SK-N-SH (cell line): ENCODE measurements at places on chromosomes 3 and 15. TPM values are rescaled to one million over a fixed set of nuclear protein-coding genes. Genes with fewer than 3 reads are reported as not detected.

DNA sequence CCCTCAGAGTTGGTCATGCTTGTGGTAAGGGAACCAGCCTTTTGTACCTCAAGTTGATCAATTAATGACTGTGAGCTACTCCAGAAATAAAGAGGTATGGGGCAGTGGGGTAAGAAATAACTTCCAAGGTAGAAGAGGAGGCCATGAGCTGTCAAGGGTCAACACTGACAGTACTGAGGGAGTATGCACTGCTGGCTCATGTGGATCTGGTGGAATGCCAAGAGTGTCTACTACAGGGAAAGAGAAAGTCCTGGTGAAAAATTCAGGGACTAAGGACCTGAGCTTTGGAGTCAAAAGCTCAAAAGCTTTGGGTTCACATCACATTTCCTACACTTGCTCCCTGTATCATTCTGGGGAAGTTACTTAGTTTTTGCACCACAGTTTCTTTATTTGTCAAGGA lies 154.9 kb downstream of the SEMA6D start:
- no peak for DNase-seq

DNA sequence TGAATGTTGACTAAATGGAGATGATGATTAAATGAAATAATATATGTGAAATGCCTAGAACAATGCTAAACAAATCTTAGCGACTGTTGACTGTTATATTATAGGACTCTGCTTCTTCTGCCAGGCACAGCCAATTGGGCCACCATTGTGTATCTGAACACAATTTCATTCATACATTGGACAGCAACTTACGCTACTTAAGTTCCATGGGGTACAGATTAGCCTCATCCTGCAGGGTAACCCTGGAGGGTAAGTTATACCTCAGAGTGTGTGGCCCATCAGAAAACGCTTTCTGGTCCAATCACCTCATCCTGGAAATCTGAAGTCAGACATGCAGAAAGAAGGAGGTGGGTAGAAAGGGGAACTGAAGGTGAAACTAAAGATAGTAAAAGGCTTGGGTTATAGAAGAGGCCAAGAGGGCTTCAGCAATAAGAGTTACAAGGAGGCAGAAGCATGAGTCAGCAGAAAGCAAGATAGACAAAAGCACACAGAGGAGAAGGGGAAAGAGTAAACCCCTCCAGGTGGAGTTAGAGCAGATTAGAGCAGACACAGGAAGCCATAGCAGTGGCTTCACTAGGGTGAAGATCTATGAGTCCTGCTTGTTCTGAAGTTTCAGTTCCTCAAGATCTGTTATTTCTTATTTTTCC lies 119.3 kb upstream of the SLC24A5 start:
- no peak for DNase-seq

DNA sequence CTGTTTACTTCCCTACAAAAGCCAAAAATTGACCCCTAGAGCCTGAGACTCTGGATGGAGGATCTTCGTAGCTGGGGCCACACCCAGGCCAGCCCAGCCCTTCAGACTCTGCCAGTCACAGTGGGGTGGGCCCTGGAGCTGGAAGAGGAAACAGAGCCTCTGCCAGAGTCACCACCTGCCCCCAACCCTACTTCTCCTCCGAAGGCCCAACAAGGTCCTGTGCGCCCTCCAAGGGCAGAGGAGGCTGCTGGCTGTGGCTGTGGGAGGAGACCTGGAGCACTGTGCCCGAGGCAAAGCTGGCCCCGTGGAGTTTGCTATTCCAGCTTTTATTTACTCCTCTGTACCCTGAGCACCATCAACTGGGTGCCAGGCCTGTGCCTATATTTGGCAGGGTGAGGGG lies 19.0 kb downstream of the CISH start:
- no peak for DNase-seq

GRCh38 chr3:139234491-139234890 lies 109.3 kb upstream of the MRPS22 start:
- no peak for DNase-seq

DNA sequence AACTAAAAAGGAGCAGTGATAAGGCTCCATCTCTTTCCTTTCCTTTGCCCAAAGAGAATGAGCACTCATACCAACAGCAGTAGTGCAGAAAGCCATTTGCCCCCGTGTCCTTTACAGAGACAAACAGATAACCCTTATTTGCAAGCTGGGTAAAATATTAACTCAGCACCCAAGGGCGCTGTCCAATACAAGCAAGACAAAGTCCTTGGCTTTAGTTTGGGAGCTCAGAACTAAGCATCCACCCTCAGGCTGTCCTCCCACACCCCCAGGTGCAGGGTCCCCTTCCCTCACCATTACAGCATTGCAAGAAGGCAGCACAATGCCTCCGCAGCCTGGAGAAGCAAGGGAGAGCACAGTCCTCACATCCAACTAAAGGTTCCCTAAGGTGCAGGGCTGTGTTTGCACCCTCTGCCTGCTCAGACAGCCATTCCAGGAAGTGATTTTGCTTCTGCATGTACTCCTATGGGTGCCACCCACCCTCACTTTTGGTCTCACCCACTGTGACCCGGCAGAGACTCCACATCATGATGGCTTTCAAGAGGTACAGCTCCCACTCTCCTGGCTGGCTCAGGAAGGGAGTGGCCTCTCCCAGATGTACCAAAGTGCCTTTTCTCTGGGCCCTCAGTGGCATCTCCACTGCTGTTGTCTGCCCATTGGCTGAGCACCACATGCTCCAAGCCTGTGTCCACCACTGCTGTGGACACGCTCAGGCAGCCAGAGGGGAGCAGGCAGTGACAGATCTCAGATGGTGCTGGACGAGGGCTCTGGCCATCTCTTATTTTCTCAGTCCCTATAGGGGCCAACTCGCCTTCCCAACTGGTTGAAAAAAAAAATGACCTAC lies 34.1 kb upstream of the HES1 start:
- no peak for DNase-seq

- DNase-seq: no peak
Observed at GRCh38 chr3:4149296-4149695, 153.9 kb upstream of the SETMAR start.

GRCh38 chr3:101384426-101384825 lies 64.1 kb upstream of the IMPG2 start:
- no peak for DNase-seq

DNA sequence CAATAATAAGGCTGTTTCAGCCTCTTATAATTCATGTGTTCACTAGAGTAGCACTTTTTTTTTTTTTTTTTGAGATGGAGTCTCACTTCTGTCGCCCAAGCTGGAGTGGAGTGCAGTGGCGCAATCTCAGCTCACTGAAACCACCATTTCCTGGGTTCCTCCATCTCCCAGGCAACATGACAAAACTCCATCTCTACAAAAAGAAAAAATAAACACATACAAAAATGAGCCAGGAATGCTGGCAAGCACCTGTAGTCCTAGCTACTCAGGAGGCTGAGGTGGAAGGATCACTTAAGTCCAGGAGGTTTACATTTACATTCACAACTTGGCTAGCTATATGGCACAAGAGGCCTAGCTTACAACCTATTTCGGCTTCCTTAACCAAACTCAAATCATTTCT lies 6.8 kb downstream of the USP4 start:
- no peak for DNase-seq

DNA sequence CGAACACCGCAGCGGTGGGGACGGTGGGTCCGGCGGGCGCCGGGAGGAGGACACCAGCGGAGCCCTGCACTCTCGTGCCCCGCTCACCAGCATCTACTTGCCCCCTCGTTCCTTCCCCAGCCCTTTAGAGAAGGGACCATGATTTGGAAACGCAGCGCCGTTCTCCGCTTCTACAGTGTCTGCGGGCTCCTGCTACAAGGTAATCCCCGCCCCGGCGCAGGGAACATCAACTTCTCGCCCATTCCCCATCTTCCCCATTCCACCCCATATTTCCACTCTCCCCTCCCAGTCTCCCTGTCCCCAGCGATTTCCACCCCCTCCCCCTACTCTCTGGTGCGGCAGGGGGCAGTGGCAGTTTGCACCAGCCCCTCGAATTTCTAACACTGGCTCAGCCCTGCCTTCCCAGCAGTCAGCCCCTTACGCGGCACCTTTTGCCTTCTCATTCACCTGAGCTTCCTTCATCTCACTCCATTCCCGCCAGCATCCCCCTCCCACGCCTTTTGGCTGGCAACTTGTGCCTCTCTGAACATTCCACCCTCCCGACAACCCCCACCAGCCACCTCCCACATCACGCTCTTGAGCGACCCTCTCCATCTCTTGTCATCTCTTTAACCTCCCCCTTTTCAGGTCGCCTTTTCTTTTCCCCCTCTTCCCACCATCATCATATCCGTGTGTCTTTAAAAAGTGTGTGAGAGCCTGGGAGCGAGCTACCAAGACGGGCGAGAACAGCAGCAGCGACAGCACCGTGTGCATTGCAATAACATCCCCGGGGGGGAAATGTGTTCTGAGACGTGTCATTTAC lies 882 bp downstream of the CADM2 start:
- DNase-seq: peak; percentile 71

GRCh38 chr3:194277104-194277785 lies 73.9 kb downstream of the CPN2 start:
- DNase-seq: peak; percentile 46

DNA sequence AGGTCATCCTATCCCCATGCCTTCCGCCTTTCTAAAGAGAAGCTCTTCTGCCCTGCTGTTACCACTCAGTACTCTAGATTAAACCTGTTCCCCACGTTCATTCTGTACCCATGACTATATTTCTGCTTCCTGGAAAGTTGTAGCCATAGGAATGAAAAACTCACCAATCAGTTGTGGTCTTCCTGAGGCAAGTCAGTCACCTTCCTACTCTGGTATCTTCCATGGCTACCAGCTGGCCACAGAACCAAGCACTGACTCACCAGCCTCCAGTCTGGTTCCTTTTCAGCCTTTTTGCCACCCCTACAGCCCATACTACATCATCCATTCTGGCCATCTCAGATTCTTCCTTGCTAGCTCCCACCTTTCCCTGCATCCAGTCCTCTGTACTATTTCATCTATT lies 46.4 kb downstream of the TMEM44 start:
- no peak for DNase-seq

DNA sequence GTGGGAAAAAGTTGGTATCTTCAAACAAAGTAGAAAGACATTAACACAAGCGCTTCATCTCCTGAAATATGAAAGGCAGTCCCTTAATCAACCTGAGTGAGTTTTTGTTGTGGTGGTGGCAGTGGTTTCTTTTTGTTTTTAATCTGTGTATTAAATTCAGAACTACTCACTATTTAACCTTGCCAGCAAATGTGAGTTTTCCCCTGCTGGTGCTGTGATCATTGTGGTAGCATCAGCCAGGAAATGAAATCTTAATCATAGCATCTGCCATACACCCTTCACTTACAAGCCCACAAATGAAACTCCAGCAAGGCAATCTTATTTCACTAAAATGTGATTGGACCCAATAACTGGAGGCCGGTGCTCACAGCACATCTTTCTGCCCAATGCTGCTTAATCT lies 229.7 kb downstream of the SHOX2 start:
- DNase-seq: no peak

GRCh38 chr15:91307601-91308000 lies 207.5 kb downstream of the SV2B start:
- DNase-seq: no peak

- no peak for DNase-seq
Observed at GRCh38 chr3:25091934-25092333, 336.1 kb upstream of the RARB start.

DNA sequence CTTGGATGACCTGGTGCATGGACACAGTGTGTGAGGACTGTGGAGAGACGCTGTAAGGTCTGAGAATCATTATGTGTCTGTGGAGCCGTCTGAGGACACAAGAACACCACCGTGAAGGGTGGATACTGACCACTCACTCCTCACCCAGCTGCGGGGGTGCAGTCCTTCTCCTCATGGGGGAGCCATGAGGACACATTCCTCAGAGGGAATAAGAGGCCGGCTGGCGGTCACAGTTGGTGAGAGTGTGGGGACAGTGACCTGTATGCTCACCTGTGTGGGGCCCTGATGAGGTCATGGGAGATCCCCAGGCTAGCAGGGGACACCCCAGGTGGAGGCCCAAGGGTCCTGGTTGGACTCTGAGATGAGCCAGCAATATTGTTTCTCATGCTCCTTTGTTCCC lies 2.5 kb upstream of the TRPM1 start:
- DNase-seq: no peak

DNA sequence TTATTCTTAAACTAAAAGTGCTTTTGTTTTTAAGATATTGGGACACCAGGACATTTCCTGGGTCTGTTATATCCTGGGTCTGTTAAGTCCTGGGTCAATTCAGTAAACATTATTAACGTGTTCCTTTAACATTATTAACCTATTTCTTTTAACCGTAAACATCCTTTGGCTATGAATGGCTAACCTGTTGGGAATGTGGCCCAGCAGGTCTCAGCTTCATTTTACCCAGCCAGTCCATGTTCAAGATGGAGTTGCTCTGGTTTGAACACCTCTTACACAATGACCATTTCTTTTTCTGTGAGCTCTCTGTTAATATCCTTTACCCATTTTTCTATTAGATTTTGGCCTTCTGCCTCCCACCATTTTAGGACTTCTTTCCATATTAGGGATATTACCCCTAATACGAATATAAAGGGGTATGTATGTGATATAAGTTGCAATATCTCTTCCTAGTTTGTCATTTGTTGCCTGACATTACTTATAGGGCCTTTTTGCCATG lies 88.9 kb upstream of the NEDD4 start:
- no peak for DNase-seq

DNA sequence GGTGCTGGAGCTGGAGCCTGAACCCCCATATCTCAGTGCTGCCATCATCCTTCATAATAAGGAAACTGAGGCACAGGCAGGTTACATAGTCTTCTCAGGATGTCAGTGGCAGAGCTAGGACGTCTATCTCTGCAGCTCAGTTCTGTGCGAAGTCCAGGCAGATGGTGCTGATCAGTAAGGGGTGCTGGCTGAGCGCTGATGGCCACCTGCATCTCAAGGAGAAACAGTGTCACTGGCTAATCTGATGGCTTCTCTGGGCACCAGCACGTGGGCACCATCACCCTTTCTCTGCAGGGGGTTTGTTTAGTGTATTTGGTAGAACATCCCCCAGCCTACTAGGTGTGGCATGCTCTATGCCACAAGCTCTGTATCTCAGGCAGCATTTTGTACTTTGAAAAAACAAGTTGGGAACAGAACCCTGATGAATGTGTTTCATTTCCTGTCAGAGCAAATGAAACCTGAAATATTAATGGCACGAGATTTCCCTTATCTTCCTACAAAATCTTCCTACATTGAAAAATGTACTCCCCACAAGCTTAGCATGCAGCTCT lies 35.1 kb downstream of the APBA2 start:
- no peak for DNase-seq

The B4GALT4 gene
- 15.7 and 19.8 TPM in 2 replicates for polyA plus RNA-seq

The SMAD6 gene
- 3.8 and 4.5 TPM in 2 replicates for polyA plus RNA-seq

The SH3GL3 gene
- not detected in 2 replicates for polyA plus RNA-seq

The CIB2 gene
- polyA plus RNA-seq: 39.6 and 40.8 TPM in 2 replicates

The CSPG4 gene
- polyA plus RNA-seq: 0.28 and 0.35 TPM in 2 replicates

The EIF3J gene
- polyA plus RNA-seq: 23.8 and 32.0 TPM in 2 replicates
